ENCODE measurements at places on chromosomes 1 and 21.

- no peak for DNase-seq
These were observed 53.9 kb downstream of the TENT5C start for GRCh38 chr1:117659550-117660270.

GRCh38 chr1:220592714-220593113 is 64.8 kb downstream of the MARK1 start:
- no peak for DNase-seq

DNA sequence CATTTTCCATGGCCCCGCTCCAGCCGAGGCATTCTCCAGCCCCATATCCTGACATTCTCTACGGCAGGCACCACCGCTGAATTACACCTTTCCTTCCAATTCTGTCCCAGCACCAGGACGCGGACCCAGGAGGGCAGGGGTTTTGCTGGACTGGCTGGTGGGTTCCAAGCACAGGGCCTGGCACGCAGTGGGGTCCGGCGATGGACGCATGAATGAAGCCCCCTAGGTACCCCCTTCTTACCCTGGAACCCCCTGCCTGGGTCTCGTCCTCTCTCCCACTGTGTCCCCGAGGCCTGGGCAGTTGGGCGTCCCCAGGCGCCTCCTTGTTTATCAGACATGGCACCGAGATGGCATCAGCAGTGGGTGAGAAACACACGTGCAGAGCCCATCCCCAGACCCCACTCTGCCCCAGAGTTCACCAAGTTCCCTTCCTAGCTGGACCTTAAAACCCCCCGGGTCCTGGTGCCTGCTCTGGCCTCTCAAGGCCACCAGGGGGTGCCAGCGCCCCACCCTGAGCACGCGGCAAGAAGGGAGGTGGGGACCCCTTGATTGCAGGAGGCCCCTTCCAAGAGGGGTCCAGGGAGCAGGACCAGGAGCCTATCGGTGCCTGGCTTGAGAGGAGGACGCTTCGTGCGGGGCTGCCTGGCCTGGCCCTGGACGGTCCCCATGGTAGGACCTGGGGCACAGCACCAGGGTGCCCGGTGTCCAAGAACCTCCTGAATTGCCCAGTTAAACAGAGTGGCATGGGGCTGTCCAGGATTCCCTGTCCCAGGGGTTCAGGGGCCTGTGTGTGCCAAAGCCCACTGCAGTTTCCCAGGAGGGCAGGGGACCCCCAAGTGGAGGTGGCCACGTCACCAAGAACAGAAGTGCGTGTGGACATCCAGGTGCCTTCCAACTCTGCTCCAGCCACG is 46.1 kb downstream of the MEGF6 start:
- no peak for DNase-seq

DNA sequence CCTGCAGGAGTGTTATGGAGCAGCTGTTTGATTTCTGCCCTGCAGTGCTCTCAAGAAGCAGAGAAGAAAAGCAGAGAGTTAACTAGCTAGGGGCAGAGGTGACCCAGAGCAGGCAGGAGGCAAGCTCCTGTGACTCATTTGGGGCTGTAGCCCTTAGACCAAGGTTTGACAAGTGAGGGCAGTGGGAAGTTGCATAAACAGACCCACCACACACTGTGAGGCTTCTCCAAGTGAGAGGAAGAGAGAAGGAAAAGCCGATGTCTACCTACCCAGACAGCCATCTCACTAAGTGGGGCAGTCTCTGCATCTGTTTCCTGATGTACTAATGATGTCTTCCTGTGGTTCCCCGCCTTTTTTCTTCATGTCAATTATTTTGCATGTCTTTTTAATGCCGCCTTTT is 159.9 kb upstream of the NR5A2 start:
- DNase-seq, result no peak

DNA sequence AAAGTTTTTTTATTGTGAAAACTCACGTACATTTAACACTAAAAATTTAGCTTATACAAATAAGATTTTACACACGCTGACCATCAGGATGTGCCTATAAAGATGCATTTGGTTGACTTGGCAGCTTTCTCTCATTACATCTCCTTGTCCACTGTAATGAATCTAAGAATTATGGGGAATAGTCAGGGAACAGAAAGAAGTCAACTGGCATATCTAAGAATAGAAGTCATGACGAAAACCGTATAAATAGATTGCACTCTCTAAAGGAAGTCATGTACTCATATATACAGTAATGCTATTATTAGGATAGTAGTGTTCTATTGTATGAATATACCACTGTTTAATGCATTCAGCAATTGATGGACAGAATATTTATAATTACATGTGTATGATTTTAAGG is 575.8 kb upstream of the B3GALT2 start:
- no peak for DNase-seq

DNA sequence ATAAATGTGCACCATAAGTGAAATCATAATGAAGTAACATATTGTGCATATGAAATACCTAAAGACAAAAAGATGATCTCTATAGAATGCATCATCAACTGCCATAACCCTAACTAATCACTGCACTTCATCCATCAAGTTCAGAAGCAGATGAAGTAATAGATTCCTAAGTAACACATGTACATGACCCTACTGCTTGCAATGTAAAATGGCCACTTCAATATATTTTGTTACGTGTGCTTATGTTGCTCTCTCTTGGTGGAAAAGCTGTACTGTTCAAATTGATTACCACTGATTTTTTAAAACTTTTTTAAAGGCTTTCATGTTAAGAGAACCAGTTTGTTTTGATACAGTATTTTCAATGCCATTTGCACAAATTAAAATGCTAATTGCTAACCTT is 141.8 kb downstream of the TTLL7 start:
- peak; percentile 19 for DNase-seq

DNA sequence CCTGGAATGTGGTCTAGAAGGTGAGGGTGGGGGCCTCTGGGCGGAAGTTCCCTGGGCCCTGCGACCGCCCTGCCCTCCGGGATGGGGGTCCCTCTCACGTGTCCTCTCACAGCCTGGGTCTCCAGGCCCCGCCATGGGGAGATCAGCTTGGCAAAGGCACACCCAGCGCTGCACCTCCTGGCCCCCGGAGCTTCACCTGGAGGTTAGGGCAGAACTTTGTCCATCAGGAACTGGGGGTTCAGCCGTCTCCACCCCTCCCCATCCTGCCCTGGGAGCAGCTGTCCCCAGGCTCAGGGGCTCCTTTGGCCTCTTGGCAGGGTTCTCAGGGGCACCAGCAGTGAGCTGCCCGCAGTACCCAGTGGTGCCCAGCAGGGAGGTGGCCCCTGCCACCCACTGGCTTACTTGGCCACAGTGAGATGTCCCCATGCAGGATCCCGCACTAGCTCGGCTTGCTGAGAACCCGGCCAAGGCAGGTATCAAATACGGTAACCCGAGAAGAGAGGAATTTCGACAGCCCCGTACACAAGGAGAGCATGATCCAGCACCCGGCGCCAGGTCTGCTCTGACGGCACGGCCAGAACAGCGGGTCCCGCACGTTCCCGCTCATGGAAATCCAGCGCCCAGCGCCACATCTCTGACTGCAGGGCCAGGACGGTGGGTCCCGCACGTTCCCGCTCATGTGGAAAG is 36.7 kb downstream of the RRP1 start:
- DNase-seq, result no peak

GRCh38 chr1:173241528-173242347 is 34.6 kb upstream of the TNFSF4 start:
- no peak for DNase-seq

- DNase-seq, result no peak
These were observed 211.0 kb downstream of the TOMM20 start for GRCh38 chr1:234917495-234918180.

- DNase-seq, result no peak
These were observed 9.9 kb downstream of the CD58 start for GRCh38 chr1:116560704-116561490.

GRCh38 chr1:226624526-226624925 is 76.0 kb downstream of the STUM start:
- DNase-seq, result no peak

- no peak for DNase-seq
These were observed 23.2 kb downstream of the GON4L start for GRCh38 chr1:155833665-155834295.

DNA sequence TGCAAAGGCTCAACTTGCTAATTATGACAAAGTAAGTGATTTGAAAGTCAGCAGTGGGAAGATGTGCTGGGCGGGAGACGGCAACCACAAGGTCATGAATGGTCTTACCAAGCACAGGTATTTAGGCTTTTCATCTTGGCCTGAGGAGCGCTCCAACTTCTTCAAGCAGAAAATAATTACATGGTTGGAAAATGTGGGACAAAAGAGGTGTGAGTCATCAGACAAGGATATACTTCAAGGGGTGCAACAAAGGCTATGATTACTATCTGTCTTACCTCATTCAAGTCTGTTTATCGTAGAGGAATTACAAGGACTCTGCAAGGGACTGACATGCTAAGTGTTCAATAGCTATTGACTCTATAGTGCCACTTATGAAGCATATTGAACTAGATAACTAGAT is 2005.7 kb downstream of the MRPL39 start:
- DNase-seq, result no peak

GRCh38 chr1:96060621-96061020 is 661.0 kb upstream of the PTBP2 start:
- no peak for DNase-seq

DNA sequence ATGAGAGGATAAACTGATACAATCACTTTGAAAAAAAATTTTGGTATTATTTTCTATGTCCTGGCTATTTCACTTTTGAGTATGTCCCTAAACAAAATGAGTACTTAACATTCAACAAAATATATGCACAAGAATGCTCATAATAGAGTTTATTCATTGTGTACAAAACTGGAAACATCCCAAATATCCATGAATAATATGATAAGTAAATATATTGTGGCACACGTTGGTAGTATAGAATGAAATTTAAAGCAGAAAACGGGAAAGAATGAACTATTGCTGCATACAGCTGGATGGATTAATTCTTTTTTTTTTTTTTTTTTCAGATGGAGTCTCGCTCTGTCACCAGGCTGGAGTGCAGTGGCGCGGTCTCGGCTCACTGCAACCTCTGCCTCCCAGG is 725.2 kb downstream of the LTN1 start:
- no peak for DNase-seq

GRCh38 chr21:23801292-23801691 is 1806.0 kb downstream of the MRPL39 start:
- DNase-seq, result no peak

DNA sequence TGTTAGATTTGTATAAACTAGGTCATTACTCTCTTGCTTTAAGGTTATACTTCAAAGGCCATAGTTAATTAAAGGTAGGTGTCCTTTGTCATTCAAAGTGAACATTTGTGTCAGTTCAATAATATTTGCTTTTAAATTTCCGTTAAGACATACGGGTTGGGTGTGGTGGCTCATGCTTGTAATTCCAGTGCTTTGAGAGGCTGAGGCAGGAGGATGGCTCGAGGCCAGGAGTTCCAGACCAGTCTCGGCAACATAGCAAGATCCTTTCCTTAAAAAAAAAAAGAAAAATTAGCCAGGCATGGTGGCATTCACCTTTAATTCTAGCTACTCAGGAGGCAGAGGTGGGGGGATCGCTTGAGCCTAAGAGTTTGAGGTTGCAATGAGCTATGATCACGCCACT is 80.4 kb downstream of the KIF26B start:
- DNase-seq, result no peak

- DNase-seq, result no peak
These were observed 23.5 kb downstream of the F11R start for GRCh38 chr1:160997323-160998038.

- no peak for DNase-seq
These were observed 60.3 kb downstream of the LMX1A start for GRCh38 chr1:165296205-165296604.

DNA sequence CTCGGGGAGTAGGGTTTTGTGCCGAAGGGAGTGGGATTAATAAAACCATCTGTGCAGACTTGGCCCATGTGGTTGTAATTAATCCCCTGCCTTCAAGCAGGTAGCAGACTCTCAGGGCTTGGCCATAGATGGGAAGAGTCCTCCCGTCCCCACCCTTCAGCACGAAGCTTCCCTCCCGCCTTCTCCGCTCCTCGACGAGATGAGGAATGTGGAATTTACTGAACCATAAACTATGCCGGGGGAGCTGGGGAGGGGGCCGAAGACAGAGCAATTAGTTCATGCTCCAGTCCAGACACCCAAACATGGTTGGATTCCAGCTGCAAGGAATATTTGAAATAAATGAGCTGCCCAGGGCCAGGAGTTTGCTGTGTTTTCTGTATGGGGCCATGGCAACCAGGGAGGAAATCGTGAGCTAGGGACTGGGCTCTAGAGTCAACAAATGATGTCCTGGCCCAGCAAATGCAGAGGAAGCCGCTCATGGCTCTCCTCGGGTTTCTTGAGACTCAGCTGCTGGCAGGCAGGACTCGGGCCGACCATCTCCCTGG is 78.8 kb downstream of the SPSB1 start:
- DNase-seq, result no peak

- no peak for DNase-seq
These were observed 28.8 kb downstream of the SLC5A9 start for GRCh38 chr1:48251323-48251722.

DNA sequence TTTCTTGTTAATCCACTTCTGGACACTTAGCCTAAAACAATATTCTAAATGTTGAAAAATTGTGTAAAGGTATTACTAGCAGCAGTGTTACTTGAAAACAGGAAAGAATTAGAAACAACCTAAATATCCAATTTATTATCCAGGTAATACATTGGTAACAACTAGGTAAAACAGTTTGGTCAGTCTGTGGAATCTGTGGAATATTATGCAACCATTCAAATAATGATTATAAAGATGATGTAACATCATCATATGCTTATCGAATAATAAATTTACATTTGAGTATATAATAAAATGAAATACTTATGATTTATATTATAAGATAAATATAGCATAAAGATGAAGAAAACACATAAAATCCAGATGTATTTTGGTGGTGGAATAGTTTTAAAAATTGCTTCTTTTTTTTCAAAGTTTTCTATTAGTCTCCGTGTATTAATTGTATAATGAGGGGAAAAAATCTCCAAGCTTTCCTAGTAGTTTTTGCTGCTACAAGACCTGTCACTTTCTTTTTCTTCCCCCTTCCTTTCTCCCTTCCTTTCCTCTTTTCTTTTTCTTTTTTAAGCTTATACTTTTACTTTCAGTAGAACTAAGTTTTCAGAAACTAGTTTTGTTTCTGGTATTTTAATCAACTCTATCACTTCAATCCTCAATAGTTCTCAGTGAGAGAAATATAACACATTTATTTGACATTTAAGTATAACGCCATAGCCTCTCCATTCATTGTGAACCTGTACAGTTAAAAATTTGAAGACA is 197.8 kb upstream of the HMCN1 start:
- no peak for DNase-seq
